Fibroblast of lung (primary cell): ENCODE measurements at places on chromosomes 3 and 15. TPM values are rescaled to one million over a fixed set of nuclear protein-coding genes. Genes with fewer than 3 reads are reported as not detected.

Gene MASP1
- total RNA-seq: 56.2 and 328 TPM in 2 replicates

GRCh38 chr3:61231693-61232092 is 19.6 kb downstream of the FHIT start:
- DNase-seq: no peak

Gene DYNLT2B
- total RNA-seq: 5.1 and 9.1 TPM in 2 replicates

DNA sequence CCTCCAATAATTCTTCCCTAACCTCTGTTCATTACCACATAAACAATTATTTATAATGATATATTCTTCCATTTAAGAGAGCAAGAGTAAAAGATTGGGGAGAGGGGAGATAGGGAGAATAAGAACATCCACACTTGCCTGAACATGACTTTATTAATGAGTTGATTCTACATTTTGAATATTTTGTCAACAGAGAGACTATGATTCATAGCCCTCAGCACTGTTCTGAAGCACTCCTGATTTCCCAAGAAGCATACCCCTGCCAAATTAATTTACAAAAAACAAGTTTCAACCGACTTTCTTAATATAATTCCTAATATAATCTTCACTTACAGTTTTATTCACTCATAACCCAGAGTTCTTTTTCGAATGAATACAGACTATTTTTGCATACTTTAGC is 828.8 kb downstream of the ROBO2 start:
- DNase-seq: no peak

DNA sequence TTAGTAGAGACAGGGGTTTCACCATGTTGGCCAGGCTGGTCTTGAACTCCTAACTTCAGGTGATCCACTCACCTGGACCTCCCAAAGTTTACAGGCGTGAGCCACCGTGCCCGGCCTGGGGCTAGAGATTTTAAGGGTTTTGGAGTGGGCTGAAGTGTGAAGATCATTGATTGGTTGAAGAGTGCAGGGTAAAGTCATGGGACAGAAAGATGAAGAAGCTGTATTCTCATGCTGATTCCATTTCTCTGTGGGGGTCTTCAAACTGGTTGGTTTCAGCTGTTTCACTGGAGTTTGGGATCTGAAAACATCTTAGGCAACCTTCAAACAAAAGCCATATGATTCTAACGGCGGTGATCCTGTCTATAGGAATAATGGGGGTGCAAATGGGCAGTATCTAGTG is 52.1 kb downstream of the GATM start:
- DNase-seq: no peak
